Fibroblast of lung (primary cell): ENCODE measurements at places on chromosomes 13 and 19. TPM values are rescaled to one million over a fixed set of nuclear protein-coding genes. Genes with fewer than 3 reads are reported as not detected.

DNA sequence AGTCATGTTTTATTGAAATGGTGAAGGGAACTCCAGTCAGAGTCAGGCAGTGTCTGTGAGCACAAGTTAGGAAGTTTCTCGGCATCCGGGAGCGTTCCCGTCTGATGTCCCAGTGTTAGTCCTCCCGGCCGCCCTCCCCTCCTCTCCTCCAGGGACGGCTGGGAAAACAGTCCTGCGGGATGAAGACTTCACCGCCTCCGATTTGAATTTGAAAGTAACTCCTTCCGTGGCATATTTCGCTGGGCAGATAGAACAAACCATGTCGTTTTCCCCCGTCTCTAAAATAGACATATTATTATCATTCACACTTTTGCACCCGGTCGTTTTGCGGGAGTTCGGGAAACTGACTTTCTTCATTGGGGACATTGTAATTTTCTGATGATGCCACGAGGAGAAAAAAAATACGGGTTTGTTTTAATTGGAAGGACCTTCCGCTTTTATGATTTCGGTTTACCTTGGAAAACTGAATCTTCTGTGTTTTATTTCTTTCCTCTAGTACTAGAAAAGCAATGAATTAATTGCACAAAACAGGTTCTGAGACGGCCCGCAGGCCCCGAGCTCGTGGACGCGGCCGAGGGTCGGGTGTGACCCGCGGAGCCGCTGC, 76.6 kb downstream of the ZIC5 start:
- DNase-seq, result no peak

DNA sequence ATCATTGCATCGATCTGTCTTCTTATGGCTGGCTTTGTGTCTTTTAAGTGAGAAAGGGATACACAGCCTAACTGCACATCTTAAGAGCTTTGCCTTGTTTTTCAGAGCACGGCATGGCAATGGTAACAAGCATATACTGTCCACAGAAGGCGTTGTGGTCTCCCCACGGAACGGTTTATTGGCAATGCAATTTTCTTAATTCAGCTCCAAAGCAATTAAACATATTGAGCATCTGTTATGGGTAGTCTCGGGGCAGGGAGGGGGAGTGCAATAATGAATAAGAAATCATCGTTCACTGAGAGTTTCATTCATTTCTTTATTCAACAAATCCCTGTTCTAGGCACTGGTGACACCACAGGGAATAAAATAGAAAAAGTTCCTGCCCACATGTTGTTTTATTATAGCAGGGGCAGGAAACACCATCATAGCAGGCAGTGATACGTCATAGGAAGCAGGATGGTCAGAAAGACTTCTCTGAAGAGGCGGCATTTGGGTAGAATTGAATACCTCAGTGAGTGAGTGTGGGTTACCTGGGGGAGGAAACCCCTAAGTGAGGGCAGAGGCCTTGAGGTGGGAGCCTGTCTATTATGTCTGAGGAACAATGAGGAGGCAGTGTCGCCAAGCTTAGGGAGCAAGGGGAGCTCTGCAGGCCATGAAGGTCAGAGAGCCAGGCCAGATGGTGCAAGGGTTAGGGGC, 185.7 kb upstream of the KL start:
- DNase-seq, result no peak

DNA sequence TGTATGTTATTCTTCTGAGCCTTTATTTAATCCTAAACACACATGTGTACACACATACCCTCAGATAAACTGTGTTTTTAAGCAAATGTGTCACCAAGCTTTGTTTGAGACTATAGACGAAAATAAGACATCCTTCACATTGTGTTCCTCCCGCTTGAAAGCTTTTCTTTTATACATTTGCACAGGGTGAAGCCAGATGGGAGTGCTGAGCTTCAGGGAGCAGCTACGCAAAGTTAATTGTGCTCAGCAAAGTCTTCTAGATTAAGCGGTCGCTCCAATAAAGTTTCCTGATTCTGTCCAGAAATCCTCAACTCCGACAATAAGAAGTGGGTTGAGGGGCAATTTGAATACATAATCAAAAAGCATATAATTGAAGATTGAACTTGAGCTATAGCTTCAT, 117.2 kb upstream of the ARGLU1 start:
- no peak for DNase-seq

DNA sequence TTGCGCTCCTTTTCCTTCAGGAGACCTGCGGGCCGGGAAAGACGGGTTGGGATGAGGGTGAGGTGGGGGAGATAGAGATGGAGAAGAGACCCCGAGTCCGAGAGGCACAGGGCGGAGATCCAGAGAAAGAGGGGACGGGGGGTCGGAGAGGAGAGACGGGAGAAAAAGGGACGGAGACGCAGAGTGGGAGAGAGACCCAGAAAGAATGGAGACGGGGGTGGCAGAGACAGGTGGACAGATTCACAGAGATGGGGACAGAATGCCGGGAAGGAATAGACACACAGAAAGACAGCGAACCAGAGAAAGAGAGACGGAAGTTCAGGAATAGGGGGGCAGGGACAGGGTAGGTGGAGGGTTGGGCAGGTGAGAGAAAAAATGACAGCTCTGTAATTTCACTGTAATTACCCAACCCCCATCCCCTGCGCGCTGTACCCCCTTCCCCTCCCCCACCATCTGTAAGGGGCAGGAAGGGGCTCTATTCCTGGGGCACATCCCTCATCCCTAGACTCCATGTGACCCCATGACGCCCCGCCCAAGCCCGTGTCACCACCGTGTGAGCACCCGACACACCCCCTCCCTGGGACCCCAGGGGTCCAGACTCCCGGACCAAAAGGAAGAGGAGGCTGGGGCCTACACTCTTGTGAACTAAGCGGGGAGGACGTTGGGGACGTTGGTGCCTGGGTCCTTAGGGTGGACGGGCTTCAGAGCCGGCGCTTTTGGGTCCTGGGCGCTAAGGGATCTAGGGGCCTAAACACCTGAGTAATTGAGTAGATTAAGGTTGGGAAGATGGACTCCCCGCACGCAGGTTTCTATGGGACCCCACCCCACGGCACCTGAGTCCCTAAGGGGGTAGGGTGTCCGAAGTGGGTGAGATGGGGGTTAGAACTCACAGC, 967 bp downstream of the DBP start:
- DNase-seq, result no peak

DNA sequence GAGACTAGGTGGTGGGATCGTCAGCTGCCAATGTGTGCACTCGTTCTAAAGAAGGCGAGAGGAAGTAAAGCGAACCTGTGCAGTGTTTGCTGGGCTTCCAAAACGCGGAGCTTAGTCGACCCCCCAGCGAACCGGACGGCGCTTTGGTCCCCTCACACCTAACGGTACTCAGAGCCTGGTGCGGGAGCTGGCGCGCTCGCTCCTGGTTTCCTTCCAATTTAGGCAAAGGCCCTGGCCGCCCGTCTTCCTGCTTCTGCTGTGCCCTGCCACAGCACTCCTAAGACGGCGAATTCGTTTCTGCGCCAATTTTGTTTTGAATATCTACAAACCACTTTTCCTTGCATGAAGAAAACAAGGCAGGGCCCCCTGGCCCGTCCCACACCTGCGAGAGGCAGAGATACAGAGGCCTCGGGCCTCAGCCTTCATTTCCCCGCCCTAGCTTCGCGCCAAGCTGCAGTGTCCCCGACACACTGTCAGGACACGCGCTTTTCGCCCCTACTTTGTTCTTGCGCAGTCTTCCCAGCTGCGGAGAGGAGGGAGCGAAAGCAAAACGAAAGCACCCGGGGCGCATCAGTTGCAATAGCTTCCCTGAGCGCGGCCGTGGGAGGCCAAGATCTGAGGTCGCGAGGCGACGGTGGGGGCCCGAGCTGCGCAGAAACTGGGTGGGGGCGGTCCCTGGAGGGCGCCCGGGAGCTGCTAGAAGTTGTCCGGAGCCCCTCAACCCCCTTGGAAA, 111.9 kb downstream of the KCNRG start:
- peak; percentile 33 for DNase-seq

DNA sequence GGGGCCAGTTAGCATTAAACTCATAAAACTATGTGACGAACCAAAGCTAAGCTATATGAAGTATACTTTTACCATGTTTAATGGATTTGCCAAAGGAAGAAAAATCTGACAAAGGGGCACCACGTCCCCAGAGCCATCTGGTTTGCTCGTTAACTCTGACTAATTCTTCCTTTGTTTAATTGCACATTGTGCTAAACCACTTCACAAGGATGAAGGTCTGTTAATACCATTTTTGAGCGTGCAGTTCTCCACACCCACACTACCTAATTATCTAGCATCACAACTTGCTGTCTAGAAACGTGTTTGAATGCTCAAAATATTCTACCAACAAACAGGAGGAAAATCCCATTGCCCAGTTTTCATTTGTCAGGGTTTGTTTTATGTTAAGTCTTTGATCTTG, 74.8 kb downstream of the COL4A1 start:
- no peak for DNase-seq

DNA sequence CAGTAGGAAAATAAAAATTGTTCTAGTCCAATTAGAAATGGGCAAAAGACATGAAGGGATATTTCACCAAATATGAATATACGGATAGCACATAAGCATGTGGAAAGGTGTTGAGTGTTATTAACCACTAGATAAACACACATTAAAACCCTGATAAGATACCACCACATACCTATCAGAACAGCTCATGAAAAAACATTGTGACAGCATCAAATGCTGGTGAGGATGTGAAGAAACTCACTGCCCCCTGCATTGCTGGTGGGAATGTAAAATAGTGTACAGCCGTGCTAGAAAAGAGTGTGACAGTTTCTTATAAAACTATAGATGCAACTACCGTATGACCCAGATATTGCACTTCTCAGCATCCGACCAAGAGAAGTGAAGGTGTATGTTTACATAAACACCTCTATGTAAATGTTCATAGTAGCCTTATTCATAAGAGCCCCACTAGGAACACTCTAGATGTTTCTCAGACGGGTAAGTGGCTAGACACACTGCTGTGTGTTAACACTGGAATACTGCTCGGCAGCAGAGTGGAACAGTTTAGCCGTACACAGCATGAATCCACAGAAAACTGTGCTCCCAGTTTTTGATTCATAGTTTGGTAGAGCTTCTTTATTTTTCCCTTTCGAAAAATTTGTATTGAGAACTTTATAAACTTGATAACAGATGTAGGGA, 321.1 kb downstream of the MYO16 start:
- no peak for DNase-seq

DNA sequence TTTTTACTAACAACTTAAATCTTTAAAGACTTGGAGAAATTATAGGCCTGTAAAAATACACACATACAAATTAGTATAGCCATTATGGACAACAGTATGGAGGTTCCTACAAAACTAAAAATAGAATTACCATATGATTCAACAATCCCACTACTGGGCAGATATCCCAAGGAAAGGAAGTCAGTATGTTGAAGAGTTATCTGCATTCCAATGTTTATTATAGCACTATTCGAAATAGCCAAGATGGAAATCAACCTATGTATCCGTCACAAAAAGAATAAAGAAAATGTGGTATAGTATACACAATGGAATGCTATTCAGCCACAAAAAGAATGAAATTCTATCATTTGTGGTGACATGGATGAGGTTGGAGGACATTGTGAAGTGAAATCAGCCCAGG, 37.2 kb downstream of the SLITRK1 start:
- peak; percentile 60 for DNase-seq

DNA sequence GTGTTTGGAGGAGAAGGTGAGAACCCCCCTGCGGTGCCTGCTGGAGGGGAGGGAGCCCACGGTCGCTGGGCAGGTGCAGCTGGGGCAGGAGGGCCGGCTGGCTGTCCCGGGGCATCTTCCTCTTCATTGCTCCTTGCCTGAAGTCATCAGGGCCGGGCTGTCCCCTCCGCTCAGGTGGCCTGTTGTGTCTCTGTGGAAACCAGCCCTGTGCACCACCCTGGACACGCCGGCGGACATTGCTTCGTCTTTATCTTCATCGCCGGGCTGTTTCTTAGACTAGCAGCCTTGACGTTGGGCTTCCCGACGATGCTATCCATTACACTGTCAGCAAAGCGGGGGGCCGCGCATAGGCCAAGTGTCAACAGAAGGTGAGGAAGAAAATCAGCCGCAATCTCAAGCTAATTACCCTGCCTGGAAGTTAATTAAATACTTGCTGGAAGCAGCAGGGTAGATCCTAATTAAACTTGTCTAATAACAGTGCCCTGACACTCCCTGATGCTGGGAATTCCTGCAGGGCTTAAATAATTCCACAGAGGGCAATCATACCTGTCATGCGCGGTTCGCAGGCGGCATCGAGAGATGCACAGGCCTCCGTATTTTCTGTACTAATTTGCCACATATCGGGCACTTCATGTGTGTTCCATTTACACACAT, 111.4 kb upstream of the SOX1 start:
- DNase-seq, result no peak

- DNase-seq, result no peak
Measured at GRCh38 chr13:113923376-113924063, 50.4 kb downstream of the C13orf46 start.

DNA sequence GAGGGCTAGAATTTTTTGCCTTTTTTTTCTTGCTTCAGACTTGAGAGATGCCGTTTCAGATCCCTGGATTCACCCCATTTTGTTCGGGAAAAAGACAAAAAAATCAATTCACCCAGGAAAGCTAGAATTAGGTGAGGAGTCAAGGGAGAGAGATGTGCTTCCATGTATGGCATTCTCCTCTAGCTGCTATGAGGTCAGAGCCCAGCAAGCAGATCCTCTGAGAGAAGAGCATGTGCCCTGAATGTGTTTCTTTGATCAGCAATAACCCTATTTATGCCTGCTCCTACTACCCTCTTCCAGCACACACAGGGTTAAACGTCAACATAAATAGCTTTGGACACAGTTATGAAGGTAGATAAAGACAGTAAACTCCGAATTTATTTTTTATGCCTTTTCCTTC, 53.6 kb downstream of the NDFIP2 start:
- DNase-seq, result no peak

The TMEM238 gene
- not detected in 2 replicates for polyA plus RNA-seq

The VSTM2B gene
- polyA plus RNA-seq, result not detected in 2 replicates

The RFXANK gene
- polyA plus RNA-seq, result 31.9 and 45.3 TPM in 2 replicates

The CYP2S1 gene
- 0.93 and 7.5 TPM in 2 replicates for polyA plus RNA-seq
